ENCODE measurements at places on chromosomes 7 and 10.

GRCh38 chr7:68671046-68671445, 927.2 kb upstream of the AUTS2 start:
- no peak for DNase-seq

DNA sequence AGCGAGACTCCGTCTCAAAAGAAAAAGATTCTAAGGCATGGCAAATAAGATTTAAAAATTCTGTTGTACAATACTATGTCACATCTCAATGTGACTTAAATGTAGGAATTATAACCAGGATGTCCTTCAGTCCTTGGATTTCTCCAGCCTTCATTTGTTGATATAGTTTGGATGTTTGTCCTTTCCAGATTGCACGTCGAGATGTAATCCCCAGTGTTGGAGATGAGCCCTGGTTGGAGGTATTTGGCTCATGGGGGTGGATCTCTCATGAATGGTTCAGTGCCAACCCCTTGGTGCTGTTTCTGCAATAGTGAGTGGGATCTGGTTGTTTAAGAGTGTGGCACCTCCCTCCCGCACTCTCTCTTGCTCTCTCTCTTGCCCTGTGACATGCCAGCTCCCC, 12.8 kb upstream of the ACHE start:
- DNase-seq = no peak

DNA sequence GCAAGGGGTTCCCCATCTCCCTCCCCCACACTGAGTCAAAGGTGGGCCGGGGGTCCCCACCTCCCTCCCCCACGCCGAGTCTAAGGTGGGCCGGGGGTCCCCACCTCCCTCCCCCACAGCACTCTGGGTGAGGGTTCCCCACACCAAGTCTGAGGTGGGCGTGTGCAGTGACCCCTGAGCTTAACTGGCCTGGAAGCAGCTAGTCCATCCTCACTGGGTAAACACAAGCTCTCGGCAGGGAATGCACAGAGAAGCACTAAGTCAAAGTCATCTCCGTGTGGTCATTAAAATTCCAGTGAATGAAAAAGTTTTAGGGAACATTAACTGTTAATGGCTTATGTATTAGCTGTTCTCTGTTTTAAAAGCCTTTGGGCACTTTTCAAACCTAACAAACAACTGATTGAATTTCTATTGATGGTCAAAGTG, 43.7 kb upstream of the PRKAR1B start:
- no peak for DNase-seq

- DNase-seq = no peak
These were observed 77.5 kb downstream of the CDK6 start for GRCh38 chr7:92758796-92759431.

DNA sequence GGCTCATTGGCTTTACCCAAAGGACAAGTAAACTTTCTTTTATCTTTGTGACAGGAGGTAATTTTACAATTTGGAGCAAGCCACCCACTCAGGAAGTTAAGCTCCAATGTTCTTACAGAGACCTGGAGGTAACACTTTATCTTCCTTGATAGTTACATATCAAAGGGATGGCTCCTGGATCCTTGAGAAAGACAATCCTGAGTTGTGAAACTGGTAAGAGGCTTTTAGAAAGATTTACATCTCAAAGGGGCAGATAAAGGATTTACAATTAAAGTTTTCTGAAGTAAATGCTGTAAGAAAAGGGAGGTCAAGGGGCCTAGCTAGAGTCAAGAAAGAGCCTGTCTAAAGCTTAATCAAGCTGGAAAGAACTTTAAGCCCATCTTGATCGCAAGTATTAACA, 124.4 kb upstream of the ZNF804B start:
- no peak for DNase-seq

GRCh38 chr10:60943316-60944057, 498 bp downstream of the RHOBTB1 start:
- no peak for DNase-seq

DNA sequence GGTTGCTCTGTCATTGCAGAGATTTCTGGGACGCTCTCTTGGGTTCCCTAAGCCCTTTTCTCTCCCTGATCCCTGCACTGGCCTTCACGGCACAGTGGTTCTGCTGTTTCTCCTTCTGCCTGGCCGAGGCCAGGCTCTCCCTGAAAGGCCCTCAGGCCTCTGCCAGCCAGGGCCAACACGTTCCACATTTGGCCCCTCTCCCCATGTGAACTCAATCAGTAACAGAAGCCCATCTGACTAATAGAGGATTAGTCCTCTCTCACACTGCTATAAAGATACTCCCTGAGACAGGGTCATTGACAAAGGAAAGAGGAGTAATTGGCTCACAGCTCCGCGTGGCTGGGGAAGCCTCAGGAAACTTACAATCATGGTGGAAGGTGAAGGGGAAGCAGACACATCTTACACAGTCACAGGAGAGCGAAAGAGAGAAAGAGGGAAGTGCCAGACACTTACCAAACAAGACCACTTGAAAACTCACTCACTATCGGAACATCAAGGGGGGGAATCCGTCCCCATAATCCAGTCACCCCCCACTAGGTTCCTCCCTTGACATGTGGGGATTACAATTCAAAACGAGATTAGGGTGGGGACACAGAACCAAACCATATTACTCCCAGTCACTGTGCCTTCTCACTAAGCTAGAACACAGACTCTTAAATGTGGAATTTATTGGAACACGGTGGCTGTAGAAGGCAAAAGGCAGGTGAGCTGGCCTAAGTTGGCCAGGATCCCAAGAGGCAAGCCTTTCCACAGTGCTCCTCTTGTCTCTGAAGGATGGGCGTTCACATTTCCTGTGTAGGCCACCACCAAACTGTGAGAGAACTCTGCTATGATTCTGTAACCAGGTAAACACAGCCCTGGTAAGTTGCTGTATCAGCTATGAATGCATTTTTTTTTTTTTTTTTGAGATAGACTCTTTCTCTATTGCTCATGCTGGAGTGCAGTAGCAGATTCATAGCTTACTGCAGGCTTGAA, 8.8 kb downstream of the FZD8 start:
- no peak for DNase-seq

DNA sequence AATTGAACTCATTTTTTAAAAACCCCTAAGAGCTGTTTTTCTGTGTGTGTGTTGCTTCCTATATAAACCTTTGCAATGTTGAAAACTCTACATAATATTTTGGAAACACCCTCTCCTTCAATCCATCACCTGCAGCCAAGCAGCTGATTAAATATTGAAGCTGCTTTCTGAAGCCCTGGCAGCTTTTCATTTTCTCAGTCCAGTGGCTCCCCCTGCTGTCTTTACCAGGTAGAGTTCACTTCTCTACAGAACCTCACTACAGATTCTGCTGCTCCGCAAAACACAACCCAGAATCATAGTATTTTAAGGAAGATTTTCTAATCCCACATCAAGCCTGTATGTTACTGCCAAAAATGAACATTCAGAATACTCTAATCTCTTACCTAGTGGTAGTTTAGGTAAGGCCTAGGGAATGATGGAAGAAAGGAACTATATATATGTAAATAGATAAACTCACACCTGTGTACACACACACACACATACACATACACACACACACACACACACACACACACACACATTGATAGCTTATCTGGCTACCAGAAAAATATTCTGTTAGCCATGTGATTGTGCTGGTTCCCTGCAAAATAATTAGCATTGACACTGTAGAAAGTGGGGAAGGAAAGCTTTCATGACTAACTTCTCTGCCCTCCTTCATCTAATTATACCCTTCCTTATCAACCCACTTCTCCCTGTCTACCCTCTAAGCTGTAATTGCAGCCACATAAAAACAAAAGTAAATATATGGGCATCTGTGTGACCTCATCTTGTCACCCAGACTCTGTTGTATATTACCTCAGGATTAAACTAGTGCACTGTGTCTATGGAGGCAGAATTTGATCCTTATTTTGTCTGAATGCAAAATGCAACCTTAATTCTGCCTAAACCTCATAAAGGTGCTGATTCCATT, 229.5 kb upstream of the FZD1 start:
- DNase-seq = no peak

DNA sequence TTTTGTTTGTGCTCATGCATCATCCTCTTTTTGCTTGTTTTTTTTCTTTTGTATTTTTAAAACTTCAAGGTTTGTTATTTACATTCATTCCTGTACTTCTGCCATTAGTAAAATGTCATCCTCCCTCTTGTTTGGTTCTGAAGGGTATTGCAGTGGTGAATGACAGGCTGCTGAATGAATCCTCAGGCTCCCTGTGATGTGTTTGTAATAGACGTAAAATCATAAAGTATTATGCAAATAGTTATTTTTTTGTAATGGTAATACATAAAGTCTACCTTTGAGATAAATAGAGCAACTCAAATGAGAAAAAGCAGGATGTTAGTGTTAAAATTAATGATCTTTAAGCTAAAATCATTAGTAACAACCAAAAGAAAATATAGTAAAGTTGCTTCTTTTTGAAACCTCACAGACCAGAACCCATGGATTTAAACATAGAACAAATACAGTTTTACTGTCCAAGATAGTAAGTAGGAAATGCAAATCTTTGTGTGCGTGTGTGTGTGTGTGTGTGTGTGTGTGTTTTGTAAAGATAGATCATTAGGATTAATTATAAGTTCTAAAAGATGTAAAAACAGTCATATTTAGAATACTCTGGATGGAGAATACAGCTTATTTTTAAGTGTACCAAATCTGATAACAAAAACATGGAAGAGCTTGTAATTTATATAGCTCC, 4.5 kb downstream of the GLCCI1 start:
- DNase-seq = no peak

DNA sequence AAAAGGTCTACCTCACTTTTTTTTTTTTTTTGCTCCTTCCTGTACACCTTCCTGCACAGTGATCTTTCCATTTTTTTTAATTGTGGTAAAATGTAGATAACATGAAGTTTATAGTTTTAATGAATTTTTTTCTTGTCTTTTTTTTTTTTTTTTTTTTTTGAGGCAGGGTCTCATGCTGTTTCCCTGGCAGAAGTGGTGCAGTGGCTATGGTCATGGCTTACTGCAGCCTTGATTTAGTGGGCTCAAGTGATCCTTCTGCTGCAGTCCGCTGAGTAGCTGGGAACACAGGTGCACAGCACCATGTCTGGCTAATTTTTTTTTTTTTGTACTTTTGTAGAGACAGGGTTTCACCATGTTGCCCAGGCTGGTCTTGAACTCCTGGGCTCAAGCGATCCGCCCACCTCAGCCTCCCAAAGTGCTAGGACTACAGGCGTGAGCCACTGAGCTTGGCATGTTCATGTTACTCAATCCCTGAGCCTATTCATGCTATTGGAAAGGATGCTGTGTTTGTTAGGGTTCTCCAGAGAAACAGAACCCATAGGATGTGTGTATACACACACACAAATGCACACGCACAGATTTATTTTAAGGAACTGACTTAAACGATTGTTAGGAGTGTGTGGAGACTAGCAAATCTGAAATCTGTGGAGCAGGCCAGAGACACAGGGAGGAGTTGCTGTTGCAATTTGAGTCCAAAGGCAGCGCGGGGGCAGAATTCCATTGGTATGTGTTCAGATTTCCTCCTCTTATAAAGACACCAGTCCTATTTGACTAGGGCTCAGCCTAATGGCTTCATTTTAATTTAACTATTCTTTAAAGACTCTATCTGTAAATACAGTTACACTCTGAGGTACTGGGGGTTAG, 29.1 kb downstream of the GALNT11 start:
- no peak for DNase-seq

- DNase-seq = no peak
These were observed 678.6 kb upstream of the FOXK1 start for GRCh38 chr7:4003503-4003902.

DNA sequence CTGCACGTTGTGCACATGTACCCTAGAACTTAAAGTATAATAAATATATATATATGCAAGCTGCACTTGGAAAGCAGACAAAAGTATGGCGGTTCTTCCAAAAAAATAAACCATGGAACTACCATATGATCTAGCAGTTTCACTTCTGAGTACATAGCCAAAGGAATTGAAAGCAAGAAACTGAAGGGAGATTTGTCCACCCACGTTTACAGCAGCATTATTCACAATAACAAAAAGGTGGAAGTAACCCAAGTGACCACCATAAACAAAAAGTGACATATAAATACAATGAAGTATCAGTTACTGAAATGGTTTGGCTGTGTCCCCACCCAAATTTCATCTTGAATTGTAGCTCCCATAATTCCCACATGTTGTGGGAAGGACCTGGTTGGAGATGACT, 525.3 kb upstream of the CELF2 start:
- DNase-seq = no peak

DNA sequence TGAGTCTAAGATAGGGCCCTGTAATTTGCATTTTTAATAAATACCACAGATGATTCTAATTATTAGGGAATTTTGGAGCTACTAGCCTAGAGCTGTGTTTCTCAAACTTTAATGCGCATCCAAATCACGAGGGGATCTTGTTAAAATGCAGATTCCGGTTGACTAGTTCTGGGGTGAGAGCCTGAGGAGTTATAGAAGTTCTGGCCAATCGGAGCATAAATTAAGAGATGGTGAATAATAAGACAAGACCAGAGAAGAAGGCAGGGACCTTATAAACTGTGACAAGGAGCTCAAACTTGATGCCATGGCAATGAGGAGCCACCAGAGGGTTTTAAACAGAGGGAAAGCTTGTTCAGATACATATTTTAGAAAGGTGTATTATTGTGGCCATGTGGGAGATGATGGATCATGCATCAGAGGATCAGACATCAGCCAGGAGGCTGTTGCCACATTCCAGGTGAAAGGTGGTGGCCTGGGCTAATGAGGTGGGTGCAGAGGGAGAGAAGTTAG, 29.7 kb upstream of the TLX1 start:
- DNase-seq = no peak

DNA sequence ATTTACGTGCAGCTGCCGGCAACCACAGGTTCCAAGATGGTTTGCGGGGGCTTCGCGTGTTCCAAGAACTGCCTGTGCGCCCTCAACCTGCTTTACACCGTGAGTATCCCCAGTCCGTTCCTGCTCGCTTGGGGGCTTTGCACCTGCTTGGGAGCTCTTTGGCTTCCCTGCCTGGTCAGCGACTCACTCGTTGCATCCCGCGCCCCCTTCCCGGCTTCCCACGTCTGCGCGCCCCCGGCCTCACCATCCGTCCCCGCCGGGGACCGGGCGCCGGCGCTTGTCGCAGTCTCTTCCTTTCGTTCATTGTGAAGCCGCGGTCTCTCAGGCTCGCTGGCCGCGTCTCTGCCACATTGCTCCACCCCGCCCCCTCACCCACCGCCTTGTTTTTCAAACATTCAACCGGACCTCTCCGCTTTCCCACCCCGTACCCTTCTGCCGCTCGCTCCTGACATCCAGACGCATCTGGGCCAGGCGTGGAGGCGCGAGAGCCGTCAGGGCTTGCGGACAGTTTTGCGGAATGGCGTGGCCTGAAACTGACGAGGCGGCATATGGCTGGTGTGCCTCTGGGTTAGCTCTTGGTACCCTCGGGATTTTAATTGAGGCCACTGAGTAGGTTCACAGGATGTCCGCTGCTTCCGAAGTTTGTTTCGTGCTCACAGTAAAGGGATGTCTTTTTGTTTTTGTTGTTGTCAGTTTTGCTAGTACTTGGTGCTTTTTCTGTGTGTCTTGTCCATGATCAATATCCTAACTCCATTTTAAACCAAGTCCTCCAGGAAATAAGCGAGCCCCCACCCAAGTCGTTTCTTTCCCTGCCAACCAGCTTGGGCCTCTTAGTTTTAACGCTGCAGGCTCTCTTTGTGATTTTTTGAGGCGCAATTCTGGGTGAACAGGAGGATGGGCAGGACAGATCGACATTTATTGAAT, 639 bp downstream of the TSPAN13 start:
- DNase-seq = no peak

GRCh38 chr10:115432188-115432819, 339.1 kb downstream of the ATRNL1 start:
- DNase-seq = no peak

GRCh38 chr7:17038783-17039170, 157.0 kb upstream of the AGR3 start:
- DNase-seq = no peak

GRCh38 chr7:52876402-52876801, 159.0 kb upstream of the POM121L12 start:
- DNase-seq = no peak
